ENCODE measurements at places on chromosomes 7 and 10.

- DNase-seq = no peak
These were observed 225.4 kb downstream of the PAXIP1 start for GRCh38 chr7:154777489-154777888.

DNA sequence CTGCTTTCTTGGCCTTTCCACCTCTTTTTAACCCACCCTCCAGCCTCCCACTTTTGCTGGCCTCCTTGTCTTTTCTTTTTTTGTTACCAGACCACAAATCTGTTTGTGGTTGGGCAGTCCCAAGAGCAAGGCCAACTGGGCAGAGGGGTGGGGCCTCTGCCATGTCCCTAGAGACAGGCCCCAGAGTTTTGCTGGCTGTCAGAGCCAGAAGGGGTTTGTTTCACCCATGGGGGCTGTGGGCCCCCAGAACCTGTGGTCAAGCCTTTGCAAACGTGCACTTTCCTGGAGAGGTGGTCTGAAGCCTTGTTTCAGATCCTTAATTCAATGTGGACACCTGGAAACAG lies 10.3 kb downstream of the ZMIZ1 start:
- DNase-seq = no peak

- no peak for DNase-seq
These were observed 16.5 kb upstream of the DDIT4 start for GRCh38 chr10:72257051-72257892.

DNA sequence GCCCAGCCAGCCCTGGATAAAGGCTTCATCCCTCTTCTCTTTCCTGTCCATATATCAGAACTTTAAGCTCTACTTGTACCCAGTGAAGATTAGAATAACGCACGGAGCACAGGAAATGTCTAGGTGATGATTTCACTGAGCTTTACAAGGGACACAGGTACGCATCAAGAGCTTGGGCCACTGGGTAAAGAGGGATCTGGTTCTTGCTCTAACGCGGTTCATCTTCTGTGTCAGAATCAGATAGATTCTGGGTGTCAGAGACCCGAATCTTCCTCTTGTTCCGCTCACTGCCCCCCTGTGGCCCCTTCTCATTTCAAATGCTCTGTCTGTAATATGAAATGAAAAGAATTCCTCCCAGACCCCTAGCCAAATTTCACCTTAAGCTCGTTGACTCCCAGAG lies 24.7 kb downstream of the IL2RA start:
- DNase-seq = no peak

DNA sequence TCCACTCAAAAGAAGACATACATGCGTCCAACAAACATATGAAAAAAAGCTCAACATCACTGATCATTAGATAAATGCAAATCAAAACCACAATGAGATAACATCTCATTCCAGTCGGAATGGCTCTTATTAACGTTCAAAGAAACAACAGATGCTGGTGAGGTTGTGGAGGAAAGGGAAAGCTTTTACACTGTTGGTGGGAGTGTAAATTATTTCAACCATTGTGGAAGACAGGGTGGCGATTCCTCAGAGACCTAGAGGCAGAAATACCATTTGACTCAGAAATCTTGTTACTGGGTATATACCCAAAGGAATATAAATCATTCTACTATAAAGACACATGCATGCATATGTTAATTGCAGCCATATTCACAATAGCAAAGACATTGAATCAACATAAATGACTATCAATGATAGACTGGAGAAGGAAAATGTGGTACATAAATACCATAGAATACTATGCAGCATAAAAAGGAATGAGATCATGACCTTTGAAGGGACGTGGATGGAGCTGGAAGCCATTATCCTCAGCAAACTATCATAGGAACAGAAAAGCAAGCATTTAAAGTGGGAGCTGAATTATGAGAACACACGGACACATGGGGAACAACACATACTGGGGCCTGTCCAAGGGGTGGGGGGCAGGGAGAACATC lies 28.4 kb downstream of the PCDH15 start:
- no peak for DNase-seq

- no peak for DNase-seq
These were observed 222.9 kb downstream of the CAMK1D start for GRCh38 chr10:12572281-12572680.

DNA sequence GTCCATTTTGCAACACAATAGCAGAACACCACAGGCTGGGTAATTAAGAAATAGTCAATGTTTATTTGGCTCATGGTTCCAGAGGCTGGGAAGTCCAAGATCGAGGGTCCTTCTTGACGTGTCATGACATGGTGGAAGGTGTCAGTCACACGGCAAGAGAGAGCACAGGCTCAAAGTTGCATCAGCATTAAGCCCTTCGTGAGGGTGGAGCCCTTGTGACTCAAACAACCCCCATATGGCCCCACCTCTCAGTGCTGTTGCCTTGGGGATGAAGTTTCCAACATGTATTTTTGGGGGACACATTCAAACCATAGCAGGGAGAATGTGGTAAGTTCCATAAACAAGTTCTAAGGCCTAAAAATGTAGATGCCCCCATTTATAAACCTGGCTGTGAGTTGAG lies 24.6 kb upstream of the GTPBP4 start:
- DNase-seq = no peak

Measured in effector memory CD8-positive, alpha-beta T cell (primary cell).